ENCODE measurements at places on chromosomes 3 and 15.

DNA sequence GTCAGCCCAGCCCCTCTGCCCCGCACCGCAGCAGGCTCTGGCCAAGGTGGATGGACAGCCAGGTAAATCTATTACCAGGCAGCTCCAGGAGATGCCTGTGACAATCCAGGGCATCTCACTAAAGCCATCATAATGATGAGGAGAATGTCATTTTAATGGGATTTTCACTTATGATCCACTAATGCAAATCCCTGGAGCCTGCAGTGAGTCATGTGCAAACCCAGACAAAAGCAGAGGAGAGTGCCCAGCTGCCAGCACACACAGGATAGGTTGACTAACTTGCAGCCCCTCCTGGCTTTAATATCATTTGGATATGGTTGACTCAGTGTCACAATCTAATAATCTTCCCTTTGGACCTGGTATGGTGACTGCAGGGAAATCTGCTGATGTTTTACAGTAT, 206.9 kb upstream of the TRIM42 start:
- no peak for DNase-seq

DNA sequence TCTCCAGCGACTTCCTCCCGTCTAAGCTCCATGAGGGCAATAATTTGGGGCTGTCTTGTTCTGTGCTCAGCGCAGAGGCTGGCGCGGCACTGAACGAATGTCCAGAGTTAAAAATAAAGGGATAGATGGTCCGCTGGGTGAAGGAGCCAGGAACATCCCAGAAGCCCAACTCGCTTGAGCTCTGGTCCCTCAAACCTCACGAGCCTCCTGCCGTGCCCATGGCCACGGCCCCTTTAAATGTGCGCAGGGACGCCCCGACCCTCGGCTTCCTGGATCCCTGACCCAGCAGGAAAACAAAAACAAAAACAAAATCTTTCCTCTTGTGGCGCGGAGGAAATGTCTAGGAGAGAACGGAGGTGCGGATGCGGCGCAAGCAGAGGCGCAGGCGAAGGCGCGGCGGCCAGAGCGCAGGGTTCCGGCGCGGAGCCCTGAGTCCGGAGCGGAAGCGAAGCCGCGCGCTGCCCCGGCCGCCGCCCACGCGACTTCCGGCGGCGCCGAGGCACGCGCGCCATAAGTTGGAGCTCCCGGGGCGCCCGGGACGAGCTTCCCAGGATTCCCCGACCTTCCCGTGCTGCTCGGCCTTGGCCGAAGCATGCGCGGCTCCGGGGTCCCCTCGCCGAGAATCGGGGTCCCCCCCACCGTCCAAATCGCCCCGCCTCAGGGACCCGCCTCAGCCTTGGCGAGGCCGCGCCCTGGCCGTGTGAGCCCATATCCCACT, 52.9 kb upstream of the WNT7A start:
- DNase-seq: no peak

DNA sequence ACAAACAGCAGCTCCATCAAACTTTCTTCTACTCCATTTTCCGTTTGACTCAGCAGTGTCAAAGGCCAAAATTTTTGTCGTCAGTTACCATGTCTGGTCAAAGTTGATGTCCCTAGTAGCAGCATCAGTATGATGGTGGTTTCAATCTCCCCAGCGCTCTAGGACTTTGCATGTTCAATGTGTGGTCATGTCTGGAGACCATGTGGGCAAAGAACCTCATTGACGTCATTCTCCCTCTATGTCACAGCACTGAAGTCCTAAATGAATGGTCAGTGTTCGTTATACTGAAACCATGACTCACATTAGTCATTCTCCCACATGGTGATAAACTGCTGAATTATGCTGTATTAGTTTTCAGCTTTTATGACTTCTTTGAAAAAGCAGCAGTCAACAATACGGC, 23.2 kb downstream of the SHC4 start:
- DNase-seq: no peak

- DNase-seq: no peak
Measured at GRCh38 chr3:106700981-106701380, 676.3 kb upstream of the CCDC54 start.

DNA sequence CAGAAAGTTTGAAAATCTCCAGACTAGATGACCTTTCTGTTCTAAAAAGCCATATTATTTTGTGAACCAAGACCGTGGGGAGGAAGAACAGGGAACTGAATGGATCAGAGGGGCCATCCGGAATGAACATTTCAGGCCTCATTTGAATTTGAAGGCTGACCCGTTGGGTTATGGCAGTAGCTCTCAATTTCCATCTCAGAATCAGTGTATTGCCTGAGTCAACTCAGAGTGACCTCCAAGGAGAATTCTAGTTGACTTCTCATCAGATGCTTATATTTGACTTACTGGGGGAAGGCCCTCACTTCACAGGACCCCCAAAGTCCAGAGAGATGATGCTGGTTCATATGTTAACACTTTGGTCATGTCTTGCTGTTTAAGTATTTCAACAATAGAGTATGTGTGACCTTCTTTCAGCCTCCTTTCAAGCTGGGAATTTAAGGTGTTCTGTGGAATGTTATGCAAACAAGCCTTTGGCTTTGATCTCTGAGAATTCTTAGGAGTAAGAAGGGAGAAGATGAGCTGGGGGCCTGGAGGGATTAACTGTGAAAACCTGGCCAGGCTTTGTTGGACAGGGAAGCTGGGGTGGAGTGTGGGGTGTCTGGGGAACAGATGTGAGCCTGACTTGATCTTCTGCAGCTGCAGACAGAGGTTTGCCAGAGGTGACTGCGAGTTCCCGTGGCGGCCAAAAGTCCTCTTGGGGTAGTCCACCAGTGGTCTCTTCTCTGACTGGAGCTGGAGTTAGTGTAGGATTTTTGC, 111.2 kb upstream of the RGMA start:
- no peak for DNase-seq

- no peak for DNase-seq
Measured at GRCh38 chr3:27208961-27209616, 160.1 kb downstream of the NEK10 start.

- peak; percentile 74 for DNase-seq
Measured at GRCh38 chr15:52078876-52079700, 33.5 kb downstream of the BCL2L10 start.

- no peak for DNase-seq
Measured at GRCh38 chr3:156304406-156304805, 184.0 kb downstream of the KCNAB1 start.

- no peak for DNase-seq
Measured at GRCh38 chr3:99579246-99579645, 59.1 kb upstream of the COL8A1 start.

DNA sequence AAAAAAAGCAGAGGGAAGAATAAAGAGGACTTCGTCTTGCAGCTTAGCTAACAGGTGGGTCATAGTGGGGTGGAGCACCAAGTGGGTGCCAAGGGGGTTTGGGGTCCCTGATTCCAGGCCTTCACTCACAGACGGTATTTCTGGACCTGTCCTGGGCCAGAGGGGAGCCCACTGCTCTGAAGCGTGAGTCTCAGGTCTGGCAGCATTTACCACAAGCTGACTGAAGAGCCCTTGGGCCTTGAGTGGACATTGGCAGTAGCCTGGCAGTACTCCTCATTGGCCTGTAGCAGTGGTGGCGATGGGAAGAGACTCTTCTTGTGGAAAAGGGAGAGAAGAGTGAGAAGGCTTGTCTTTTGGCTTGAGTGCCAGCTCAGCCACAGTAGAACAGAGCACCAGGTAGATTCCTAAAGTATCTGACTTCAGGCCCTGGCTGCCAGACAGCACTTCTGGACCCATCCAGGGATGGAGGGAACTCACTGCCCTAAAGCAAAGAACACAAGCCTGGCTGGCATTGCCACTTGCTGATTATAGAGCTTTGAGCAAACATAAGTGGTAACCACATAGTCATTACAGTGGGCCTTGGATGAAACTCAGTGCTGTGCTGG, 72.9 kb downstream of the GLDN start:
- no peak for DNase-seq

DNA sequence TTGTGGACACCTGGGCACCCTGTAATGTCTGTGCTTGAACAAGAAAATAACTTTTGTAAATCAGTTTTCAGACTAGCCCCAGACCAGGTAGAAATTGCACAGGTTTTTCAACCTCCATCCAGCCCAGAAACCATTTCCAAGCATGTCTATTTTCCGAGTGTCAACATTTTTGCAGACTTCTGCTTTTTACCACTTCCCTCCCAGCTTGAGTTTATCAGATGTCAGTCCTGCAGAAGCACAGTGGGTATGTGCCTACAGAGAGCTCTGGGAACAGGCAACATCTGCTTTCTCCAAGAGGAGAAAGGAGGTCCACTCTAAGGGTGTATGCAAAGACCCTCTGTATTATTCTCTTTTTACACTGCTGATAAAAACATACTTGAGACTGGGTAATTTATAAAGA, 83.9 kb downstream of the LRRK1 start:
- DNase-seq: no peak

GRCh38 chr15:69976366-69976994, 121.2 kb downstream of the TLE3 start:
- DNase-seq: peak; percentile 31

DNA sequence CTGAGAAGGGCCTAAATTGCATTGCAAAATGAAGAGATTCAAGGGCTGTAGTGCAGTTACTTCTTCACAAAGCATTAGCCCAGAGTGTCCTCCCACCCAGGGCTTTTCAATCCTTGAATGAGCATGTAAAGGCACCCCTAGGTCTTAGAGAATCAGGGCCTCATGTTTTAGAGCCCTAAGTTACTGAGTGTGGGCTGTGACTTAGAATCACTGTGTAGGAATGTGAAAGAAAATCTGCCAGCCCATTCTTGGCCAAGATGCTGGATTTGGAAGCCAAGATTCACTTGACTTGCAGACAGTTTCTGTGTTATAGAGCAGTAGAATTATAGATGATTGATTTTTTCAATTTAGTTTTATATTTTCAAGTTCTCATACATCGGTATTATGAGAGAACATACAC, 153.2 kb downstream of the MYRIP start:
- no peak for DNase-seq

DNA sequence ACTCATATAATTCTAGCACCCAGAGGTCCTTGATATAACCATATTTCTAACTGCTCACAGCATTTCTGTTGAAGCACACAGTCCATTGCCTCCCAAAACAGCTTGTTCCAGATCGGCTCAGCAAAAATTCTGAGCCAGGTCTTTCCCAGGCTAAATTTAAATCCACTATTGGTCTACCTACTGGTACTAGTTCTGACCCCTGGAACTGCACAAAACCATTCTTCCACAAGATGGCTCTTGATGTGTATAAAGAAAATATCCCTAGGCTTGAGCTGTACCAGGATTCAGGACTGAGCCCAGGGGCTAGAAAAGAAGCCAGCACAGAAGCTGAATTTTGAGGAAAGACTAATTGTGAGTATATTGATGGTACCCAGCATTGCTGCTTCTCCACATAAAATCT, 75.4 kb upstream of the ABHD17C start:
- DNase-seq: no peak

DNA sequence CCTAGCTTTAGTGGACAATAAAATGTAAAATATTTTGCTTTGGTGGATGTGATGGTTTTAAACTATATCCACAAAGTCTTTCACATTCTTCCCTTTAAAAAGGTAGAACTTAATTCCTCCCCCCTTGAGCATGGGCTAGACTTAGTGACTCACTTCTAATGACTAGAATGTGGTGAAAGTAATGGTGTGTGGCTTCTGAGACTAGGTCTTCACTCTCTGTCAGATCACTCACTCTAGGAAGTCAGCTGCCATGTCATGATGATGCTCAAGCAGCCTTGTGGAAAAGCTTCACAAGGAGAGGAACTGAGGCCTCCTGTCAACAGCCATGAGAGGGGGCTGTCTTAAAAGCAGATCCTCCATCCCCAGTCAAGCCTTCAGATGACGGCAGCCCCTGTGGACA, 4.2 kb downstream of the LRRC2 start:
- DNase-seq: no peak

DNA sequence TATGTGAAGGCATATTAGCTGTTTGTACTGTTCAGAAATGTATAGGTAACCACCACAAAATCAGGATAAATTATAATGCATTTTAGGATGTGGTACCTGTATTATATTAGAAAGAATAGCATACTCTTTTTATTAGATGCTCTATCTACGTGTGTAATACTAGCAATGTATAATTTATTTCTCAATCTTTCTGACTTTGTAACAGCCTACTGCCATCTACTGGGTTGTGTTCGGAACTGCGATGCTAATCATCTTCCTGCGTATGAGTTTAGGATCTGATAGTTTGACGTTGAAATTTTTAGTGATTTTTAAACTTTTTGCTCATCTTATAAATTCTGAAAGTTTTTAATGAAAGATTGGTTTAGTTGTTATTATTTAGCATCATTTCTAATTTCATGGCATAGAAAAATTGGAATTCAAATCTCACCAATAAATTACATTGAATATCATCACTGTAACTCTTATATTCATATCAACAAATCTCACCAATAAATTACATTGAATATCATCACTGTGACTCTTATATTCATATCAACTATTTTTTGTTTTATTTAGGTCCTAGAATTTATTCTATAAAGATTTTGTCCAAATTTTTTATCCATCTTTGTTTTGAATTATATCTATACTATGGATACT, 322.7 kb upstream of the ZNF717 start:
- DNase-seq: no peak

DNA sequence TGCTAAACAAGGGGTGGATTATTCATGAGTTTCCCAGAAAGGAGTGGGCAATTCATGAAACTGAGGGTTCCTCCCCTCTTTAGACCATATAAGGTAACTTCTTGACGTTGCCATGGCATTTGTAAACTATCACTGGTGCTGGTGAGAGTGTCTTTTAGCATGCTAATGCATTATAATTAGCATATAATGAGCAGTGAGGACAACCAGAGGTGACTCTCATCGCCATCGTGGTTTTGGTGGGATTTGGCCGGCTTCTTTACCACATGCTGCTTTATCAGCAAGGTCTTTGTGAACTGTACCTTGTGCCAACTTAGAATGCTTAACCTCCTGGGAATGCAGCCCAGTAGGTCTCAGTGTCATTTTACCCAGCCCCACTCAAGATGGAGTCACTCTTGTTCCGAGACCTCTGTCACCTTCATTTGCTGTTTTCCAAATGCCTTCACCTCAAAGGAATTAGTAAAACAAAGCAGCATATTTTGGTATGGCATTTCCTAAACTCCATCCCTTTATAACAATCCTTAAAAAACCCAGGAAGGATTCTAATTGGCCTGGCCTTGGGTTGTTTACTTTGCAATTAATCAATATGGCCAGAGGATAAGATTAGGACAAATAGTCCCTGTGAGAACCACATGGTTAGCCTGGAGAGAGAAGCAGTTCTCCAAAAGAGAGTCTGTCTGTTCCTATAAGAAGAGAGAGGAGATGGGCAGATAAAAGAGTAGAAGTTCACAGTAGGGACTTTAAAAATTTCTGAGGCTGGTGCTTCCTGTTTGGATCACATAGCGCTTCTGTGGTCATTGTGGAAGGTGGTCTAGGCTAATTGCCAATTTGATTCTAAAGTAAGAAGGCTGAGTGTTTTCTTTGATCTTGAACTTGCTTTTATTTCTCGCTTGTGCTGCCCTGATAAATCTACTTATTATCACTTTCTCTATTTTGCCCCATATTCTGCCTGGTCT, 155.2 kb upstream of the EOMES start:
- DNase-seq: no peak
